Activated T-helper 2 cell treated with anti-CD3 and anti-CD28 coated beads, Interferon-gamma antibody, Interleukin-2, Interleukin-4, amounts not matched to agents 10 μg/mL and 5 μg/mL and 100 μg/mL, durations not matched to agents 14 hours and 24 hours and 36 hours (primary cell): ENCODE measurements at places on chromosomes 1 and 21. TPM values are rescaled to one million over a fixed set of nuclear protein-coding genes. Genes with fewer than 3 reads are reported as not detected.

DNA sequence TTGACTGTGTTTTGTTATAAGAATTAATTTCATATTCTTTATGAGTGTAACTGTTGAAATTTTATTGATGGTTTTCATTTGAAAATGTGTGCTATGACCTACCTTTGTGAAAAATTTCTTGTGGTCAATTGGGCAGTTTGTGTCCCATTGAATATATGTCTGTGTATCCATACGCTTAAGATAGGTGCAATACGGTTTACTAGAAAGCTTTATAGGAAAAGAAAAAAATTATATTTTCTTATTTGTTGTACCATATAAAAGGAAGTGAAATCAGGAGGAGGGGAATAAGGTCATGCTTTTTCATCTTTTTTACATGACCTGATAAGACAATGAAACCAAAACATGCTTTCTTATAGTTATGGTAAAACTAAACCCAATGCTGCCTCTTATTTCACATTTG lies 807.7 kb downstream of the USP25 start:
- DNase-seq, result no peak
- no peaks in the 10 kb centered on the region for H3K4me1 ChIP-seq
- no peak overlapping the region for H3K4me3 ChIP-seq
- no peaks in the 10 kb centered on the region for H3K36me3 ChIP-seq
- H3K27me3 ChIP-seq, result no peaks in the 10 kb centered on the region

- H3K27me3 ChIP-seq, result peaks cover 4% of the 10 kb centered on the region
- no peak overlapping the region for H3K27ac ChIP-seq
- no peaks in the 10 kb centered on the region for H3K36me3 ChIP-seq
- H3K4me1 ChIP-seq, result no peaks in the 10 kb centered on the region
- H3K4me3 ChIP-seq, result no peak overlapping the region
- DNase-seq, result no peak
Observed at GRCh38 chr1:157469300-157469699, 83.0 kb downstream of the FCRL5 start.

DNA sequence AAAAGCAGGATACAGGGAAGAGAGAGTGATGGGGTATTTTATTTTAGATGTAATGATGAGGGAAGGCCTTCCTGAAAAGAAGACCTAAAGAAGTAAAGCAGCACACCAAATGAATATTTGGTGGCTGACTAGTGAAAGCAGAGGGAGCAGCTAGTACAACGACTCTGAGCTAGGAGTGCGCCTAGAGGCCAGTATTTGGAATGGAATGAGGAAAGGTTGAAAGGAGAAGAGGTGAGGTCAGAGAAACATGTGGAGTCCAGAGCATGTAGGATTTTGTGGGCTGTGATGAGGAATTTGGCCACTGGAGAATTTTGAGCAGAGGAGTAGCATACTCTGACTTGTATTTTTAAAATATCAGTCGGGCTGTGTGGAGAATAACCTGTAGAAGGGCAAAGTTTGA lies 11.8 kb upstream of the RPL5 start:
- H3K4me1 ChIP-seq, result no peaks in the 10 kb centered on the region
- DNase-seq, result no peak
- H3K27me3 ChIP-seq, result peaks cover 32% of the 10 kb centered on the region
- H3K36me3 ChIP-seq, result no peaks in the 10 kb centered on the region
- no peak overlapping the region for H3K4me3 ChIP-seq

DNA sequence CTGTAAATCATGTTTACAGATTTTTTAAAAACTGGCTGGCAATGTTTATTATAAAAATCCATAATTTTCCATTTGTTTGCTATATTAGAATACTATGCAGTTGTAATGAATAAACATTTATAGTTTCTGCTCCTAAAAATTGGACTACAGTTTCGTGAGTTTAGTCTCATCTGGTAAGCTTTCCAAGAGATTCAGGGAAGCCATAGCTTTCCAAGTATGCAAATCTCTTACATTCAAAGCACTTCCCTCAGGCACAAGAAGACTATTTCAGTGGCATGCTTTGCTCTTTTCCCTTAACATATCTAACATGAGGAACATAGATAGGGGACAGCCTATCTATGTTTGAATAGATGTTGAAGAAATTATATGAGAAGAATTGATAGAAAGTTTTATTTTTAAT lies 77.2 kb downstream of the ADGRL2 start:
- H3K27ac ChIP-seq, result no peak overlapping the region
- H3K4me3 ChIP-seq, result no peak overlapping the region
- no peak for DNase-seq
- H3K36me3 ChIP-seq, result no peaks in the 10 kb centered on the region
- H3K27me3 ChIP-seq, result no peaks in the 10 kb centered on the region
- H3K4me1 ChIP-seq, result no peaks in the 10 kb centered on the region

GRCh38 chr1:63317817-63318152 lies 4.6 kb upstream of the FOXD3 start:
- peaks cover 67% of the 10 kb centered on the region for H3K27me3 ChIP-seq
- no peak for DNase-seq
- no peak overlapping the region for H3K27ac ChIP-seq
- H3K4me1 ChIP-seq, result peaks cover 24% of the 10 kb centered on the region

DNA sequence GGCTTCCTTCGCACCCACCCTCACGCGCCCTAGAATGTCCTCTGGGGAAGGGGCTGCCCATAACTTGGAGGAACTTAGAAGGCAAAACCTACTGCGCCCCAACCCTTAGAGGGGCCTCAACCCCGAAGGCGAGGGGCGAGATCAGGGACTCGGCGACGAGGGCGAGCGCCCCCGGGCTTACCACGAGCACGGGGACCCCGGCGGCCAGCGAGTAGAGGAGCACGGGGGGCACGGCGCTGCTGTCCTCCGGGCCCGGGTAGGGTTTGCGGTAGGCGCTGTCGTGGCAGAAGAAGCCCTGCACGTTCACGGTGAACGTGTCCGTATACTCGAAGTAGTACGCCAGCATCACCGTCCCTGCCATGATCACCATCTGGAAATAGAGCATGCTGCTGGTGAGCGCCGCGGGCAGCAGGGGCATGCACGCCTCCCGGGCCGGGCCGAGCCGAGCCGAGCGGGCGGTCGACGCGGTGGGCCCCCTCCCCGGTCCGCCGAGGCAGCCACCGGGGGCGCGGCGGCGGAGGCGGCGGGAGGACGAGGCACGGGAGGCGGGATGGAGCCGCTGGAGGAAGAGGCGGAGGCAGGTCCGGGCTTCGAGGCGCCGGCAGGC lies 304 bp downstream of the PLPPR5 start:
- no peaks in the 10 kb centered on the region for H3K4me1 ChIP-seq
- no peak for DNase-seq

Gene COL6A1
- 0.23 and 0.37 TPM in 2 replicates for total RNA-seq

Gene CD164L2
- not detected in 2 replicates for total RNA-seq

Gene COL6A2
- total RNA-seq, result 2.2 TPM in 2 replicates

Gene BACH1
- 35.2 and 37.9 TPM in 2 replicates for total RNA-seq

Gene AGPAT3
- 126 and 134 TPM in 2 replicates for total RNA-seq
